ENCODE measurements at places on chromosomes 13 and 19.

GRCh38 chr13:71775966-71776365 is 91.0 kb downstream of the DACH1 start:
- no peak for DNase-seq

GRCh38 chr13:110576070-110576394 is 14.5 kb upstream of the RAB20 start:
- DNase-seq = no peak

- DNase-seq = no peak
These were observed 12.4 kb downstream of the ZNF444 start for GRCh38 chr19:56153507-56153906.

DNA sequence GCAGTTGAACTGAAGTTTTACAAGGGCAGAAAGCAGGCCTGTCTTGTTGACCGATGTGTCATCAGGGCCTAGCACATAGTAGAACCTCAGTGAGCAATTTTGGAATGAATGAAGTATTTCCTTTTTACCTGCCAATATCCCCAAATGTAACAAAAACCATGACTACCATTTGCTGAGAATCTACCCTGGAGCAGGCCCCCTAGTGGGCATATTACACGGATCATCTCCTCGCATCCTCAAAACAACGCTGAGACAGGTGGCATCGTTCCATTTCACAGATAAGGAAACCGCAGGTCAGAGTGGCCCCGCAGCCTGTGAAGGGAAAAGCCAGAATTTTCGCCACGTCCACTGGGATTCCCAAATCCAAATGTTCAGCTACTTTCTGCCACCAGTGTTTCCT is 77.9 kb downstream of the CACNA1A start:
- no peak for DNase-seq

DNA sequence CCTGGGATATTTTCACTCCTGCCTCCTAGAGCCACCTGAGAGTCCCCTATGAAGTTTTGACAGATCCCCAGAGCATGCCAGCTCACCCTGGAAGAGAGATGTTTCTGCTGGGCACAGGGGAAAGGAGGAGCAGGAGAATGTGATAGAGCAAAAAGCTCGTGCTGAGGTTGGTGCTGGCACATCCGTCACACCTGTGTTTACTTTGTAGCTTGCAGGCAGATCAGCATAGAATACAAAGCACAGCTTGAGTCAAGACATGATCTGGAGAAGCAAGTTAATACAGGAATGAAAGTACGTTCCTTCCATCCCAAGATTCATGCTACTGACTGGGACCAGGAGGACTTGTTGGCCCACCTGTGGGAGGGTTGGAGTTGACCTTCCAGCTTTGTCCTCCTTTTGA is 46.1 kb downstream of the HSPH1 start:
- no peak for DNase-seq

DNA sequence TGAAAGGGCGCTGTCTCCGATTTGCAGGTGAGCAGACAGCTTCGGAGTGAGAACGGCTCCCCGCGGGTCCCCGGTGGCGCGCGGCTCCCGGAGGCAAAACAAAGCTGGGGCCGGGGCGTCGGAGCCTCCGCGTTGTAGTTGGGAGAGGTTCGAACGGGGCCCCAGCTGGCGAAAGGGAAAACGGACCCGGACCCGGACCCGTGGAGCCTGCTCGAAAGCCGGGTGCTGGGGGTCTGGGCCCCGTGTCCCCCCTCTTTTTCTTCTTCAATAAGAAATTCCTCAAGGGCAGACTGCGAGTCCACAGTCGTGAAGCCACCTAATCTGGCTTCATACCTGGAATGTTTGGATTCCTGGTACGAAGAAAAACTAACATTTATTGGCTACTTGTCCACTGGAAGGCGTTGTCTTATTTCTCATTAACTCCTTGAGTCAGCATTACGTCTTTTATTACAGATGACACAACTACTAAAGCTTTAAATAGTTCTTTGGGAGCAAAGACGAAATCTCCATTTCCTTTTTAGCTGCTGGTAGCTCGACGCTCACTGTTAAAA is 632 bp upstream of the MTIF3 start:
- DNase-seq = no peak

DNA sequence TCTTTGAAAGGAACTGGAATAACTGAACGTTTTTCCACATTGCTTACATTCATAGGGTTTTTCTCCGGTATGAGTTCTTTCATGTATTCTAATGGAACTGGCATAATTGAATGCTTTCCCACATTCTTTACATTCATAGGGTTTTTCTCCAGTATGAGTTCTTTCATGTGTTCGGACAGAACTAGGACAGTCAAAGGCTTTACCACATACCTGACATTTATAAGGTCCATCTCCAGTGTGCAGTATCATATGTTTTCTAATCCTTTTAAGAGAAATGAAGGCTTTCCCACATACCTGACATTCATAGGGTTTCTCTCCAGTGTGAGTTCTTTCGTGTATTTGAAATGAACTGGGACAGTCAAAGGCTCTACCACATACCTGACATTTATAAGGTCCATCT is 24.7 kb downstream of the ZNF564 start:
- no peak for DNase-seq

GRCh38 chr19:46373491-46374359 is 26.8 kb downstream of the PPP5C start:
- no peak for DNase-seq

DNA sequence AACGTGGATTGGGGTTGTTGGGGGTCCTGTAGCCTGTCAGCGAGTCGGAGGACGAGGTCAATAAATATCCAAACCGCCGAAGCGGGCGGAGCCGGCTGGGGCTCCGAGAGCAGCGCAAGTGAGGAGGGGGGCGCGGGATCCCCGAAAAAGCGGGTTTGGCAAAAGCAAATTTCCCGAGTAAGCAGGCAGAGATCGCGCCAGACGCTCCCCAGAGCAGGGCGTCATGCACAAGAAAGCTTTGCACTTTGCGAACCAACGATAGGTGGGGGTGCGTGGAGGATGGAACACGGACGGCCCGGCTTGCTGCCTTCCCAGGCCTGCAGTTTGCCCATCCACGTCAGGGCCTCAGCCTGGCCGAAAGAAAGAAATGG is 754 bp upstream of the SIX5 start:
- no peak for DNase-seq

DNA sequence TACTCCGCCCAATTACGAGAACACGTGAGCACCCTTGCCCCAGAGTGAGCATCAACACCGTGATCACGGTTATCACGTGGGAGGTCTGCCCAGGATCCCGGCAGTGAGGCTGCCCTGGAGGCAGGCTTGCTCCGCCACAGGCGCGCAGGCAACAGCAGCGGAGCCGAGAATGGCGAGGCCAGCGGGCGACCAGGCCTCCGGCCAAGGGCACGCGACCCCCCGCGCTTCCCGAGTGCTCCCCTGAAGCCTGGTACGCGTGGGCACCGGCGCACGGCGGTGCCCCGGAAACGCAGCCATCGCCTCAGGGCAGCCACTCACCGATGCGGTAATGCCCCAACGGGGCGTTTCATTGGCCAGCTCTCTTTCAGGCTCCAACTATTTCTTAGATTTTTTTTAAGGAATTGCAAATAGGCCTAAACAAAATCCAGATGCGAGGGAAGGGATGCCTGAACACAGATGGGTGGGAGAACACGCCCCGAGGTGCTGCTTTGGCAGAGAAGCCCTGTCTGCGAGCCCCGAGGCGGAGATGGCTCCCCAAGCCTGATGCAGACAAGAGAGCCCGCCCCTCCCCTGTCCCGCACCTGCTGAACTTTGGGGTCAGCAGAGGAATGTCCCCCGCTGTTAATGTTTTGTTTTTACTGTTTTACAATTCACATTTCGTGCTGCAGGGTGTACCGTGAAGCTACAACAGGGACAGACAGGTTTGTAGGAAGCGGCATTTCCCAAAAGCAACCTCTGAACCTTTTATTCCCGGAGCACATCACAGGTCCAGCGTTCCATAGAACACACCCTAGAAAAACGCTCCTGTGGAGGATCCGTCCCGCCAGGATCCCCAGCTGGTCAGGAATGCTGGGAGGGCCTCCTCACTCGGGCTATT is 132.7 kb downstream of the ZDHHC20 start:
- DNase-seq = no peak

- no peak for DNase-seq
These were observed 33.0 kb downstream of the KCTD4 start for GRCh38 chr13:45167611-45168554.

DNA sequence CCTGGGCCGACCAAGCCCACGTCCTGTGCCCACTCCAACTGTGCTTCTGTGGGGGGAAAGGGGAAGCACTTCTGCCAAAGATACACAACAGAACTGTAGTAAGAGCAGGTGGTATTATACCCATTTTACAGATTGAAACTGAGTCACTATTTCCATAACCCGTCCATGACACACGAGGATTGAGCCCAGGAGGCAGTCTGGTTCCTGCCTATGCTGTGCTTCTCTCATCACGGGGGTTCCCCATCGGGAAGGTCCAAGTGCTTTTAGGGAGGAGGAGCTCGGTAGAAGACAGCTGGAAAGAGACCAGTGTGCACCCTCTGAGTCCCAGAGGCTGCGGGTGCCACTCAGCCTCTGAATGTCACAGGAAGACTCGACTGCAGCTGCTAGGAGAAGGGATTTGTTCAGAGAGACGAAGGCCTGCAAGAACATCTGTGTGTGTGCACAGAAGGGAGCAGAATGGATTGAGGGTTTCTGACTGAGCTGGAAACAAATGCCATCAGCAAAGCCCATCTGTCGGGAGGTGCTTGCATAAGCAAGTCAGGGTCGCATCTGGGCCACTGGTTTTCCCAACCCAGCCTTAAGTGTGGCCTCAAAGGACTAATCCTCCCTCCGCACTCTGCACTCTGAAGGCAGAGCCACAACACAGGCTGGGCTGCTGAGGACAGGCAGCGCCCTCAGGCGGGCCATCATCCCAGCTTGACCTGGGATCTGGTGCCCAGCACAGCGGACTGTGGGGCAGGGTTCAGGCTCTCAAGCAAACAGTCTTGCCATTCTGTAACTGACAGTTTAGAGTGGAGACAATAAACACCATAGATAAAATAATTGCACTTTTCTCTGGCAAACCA is 150.0 kb downstream of the DPF1 start:
- DNase-seq = no peak

DNA sequence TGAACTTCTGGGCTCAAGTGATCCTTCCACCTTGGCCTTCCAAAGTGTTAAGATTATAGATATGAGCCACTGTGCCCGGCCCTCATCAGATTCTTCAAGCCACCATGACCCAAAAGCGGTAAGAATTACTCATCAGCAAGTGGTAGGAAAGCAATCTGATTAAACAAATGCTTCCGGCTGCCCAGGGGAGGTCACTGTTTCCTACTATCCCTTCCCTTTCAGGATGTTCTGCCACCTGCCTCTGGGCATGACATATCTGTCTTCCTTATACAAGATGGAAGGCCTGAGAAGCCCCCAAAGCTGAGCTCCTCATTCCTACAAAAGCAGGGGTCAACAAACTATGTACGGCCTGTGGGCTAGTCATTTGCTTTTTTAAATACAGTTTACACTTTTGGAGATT is 7.0 kb downstream of the ABHD8 start:
- no peak for DNase-seq

DNA sequence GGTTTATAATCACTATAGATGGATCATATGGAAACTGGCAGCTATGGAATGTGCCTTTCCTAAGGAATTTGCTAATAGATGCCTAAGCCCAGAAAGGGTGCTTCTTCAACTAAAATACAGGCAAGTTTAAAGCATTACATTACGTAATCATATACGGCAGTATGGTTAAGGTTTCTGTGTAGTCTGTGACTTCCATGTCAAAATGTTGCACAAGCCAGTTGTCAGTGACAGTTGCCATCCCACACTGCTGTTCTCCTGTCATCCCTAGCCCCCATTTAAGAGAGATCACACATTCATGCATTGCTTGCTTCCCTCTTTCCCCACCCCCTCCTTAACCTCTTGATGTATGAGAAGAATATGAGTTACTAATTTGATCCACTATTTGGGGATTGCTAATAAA is 47.3 kb downstream of the BRCA2 start:
- DNase-seq = no peak

- peak; percentile 20 for DNase-seq
These were observed 1.9 kb downstream of the ZNF586 start for GRCh38 chr19:57771417-57771816.

DNA sequence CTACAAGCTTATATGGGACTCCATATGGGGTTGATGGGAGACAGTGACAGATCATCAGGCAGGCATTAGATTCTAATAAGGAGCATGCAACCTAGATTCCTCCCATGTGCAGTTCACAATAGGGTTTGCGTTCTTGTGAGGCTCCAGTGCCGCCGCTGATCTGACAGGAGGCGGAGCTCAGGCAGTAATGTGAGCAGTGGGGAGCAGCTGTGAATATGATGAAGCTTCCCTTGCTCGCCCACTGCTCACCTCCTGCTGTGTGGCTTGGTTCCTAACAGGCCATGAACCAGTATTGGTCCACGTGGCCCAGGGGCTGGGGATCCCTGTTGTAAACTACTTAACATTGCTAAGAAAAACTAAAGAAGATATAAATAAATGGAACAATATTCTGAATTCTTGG is 378.4 kb downstream of the KCNRG start:
- no peak for DNase-seq

DNA sequence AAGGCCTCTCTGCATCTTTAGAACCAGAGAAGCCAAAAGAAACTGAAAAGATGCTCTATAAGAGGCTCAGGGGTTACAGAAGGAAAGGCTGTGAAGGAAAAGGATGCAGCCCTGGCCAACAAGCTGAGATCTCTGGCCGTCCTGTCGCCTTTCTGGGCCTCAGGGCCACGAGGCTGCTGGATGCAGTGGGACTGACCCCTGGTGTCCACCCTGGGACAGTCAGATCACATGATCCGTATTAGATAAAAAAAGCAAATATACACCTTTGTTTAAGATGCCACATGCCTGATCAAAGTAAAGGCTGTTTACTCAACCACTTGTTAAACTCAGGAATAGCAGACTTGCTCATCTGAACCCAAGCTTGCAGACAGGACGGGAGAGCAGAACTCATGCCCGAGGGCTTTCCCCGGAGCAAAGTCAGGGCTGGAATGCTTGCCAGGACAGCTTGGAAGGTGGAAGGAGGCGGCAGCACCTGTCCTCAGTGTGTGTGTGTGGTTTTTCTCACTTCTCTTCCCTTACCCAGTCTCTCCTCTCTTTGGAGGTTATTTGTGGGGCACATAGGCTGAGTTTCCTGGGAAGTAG is 206.5 kb upstream of the TSHZ3 start:
- no peak for DNase-seq

- DNase-seq = no peak
These were observed 56.0 kb upstream of the MYO16 start for GRCh38 chr13:108573455-108573854.

DNA sequence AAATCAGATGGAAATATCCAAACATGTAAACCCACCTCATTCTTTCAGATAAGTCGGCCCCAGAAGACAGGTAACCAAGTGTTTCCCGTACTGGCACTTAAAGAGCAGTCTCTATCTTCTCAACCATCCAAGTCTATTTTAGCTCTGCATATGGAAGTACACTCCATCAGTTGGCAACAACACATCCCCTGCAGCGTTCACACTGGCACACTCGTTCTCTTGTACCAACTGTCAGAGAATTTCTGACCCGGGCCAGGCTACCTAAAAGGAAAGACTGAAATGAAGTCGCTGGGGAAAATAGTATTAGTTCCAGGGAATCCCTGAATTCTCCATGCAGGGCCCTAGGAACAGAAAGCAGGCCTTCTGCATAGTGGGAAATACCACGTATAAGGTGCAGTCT is 109.3 kb downstream of the RXFP2 start:
- no peak for DNase-seq

- DNase-seq = no peak
These were observed 10.8 kb downstream of the UBXN6 start for GRCh38 chr19:4446704-4447200.

- no peak for DNase-seq
These were observed 52.7 kb upstream of the MCF2L start for GRCh38 chr13:112916296-112916695.

Measured in naive B cell (primary cell).